Pancreas (tissue), 10 donors: ENCODE measurements at places on chromosomes 7 and 10. TPM values are rescaled to one million over a fixed set of nuclear protein-coding genes. Genes with fewer than 3 reads are reported as not detected.

RELN gene
- total RNA-seq, result 1.1 TPM

FAM25G gene
- not detected for total RNA-seq

DNA sequence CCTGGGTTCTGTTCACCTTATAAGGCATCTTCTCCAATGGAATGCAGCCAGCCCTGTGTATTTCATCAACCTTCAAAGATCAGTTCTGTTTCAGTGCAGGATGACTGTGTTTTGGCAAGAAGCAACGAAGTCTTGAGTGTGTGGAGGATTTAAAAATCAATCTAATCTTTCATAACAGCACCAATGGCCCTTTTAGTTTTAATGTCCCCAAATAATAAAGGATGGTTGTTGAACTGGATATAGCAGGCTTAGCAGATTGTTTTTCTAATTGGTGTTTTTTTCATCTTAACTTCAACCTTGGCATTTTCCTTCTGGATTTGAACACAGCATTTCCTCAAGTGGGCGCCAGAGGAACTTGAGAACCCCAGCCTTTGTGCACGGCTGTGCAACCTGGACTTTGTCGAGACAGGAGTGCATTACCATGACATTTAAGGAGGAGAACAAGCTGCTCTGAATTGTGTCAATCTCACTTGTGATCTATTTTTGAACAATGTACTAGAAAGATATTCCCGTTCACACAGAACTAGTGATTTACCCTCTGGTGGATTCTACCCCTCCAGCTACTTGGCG lies 313.3 kb upstream of the AKR1E2 start:
- no peak for DNase-seq
- no peaks in the 10 kb centered on the region for H3K4me1 ChIP-seq
- no peaks in the 10 kb centered on the region for H3K27me3 ChIP-seq
- no peak overlapping the region for H3K4me3 ChIP-seq

- H3K27ac ChIP-seq, result no peak overlapping the region
- no peaks in the 10 kb centered on the region for H3K36me3 ChIP-seq
- no peak for DNase-seq
- H3K4me3 ChIP-seq, result no peak overlapping the region
Measured at GRCh38 chr10:33276282-33276923, 58.1 kb downstream of the NRP1 start.
